ENCODE measurements at places on chromosomes 12 and 14.

DNA sequence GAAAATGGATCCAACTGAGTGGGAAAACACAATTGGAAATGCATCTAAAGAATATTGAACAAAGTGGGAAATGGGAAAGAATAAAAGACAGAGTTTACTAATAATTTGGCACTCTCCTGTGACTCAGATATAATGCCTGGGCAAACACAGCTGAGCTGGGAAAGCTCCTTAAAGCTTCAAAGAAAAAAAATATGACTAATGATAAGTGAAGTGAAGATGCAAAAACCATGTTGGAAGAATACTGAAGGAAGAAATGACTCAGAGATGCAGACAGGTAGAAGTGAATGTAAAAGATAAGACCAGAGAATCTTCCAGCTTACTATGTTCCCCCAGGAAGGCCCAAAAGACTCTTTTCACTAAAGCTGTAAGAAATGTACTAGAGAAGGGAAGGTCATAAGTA, 62.4 kb upstream of the FOXG1 start:
- no peak for DNase-seq

- DNase-seq: no peak
Measured at GRCh38 chr14:99529899-99530298, 48.7 kb downstream of the CCNK start.

DNA sequence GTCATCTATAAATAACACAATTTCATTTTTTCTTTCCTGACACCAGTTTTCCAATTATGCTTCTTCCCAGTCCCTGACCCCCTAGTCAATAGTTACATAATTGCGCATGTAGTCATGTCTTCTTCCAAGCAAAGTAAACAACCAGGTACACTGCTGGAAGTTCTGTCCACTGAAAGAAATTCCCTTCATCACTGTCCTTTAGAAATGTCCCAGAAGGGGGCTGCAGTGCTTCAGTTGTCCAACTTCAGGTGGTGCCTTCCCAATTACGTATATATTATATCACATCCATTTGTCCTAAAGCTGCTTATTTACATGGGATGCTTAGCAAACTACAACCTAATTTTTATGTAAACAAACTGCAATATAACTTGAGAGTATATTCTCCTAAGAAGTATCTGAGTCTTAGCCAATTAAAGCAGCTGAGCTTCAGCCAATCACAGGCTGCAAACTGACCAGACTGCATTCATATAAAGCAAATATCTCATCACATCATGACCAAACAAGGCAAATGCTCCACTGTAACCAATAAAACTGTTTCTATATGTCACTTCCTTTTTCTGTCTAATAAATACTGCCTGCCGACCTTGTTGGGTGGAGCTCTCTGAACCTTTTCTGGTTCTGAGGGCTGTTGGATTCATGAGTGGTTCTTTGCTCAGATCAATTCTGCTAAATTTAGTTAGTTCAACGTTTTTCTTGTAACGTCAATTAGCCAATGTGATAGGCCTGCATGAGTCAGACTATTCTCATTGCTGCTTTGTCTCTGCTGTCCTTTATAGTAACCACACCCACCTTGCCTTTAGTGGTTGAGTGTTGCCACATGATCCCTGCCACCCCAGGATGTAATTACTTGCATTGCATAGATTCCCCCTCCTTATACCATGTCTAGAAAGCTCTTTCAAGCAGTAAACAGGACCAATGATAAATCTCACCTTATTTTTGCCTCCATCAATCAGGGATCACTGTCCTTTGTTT, 239.3 kb downstream of the ALG10B start:
- no peak for DNase-seq

- no peak for DNase-seq
Measured at GRCh38 chr12:5034603-5035002, 9.1 kb upstream of the KCNA5 start.

GRCh38 chr12:67040861-67041137, 228.4 kb upstream of the CAND1 start:
- no peak for DNase-seq

GRCh38 chr14:49853572-49854375, 1.2 kb upstream of the NEMF start:
- DNase-seq: peak; percentile 81

DNA sequence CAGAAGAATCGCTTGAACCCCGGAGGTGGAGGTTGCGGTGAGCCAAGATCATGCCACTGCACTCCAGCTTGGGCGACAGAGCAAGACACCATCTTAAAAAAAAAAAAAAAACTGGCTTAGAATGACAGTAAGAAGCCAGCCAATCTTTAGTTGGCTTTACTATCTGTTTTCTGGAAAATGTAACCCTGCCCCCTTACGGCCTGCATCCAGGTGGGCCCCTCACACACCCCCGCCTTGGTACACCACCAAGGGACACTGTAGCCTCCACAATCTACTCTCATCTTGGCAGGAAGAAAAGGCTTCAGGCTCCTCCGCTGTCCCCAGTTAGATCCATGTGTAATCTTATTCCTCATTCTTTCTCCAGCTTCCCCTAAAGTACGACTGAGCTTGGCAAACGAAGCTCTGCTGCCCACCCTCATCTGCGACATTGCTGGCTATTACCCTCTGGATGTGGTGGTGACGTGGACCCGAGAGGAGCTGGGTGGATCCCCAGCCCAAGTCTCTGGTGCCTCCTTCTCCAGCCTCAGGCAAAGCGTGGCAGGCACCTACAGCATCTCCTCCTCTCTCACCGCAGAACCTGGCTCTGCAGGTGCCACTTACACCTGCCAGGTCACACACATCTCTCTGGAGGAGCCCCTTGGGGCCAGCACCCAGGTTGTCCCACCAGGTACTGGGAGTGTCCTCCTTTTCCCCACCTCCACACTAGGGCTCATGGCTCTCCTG, 6.6 kb downstream of the TAPBPL start:
- DNase-seq: no peak

DNA sequence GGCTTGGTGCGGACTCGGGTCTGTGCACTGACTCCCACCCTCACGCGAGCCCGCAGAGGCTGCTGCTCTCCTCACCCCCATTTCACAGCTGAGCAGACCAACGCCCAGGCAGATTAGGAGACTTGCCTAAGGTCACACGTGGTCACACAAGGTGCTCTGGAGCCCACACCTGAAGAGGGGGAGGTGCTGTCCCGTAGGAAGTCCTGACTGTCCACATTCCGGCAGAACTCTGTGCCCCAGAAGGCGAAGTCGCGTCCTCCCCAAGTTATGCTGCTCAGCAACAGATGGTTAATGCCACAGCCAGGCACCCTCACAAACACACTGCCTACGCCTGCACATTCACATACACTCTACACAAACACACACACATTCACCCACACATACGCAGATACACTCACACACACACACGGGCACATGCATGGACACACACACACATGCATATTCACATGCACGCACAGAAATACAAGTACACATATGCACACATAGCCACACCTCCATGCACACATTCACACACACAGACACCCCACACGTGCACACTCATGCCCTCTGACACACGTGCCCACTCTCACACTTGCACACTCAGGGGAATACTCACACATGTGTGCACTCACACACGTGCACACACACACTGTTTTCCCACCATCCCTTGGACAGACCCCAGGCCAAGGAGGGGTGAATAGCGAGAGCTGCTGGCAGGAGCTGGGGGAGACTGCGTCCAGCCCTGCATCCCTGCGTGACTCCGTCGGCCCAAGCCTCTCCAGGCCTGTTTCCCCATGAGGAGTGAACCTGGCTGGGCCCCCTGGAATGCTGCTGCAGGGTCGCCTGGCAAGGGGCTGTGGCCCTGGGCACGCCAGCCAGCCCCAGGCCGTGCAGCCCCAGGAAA, 4.1 kb downstream of the C14orf180 start:
- no peak for DNase-seq

- peak; percentile 84 for DNase-seq
Measured at GRCh38 chr12:8947737-8948136, 1.7 kb downstream of the M6PR start.

GRCh38 chr12:6066651-6067050, 57.8 kb downstream of the VWF start:
- no peak for DNase-seq

- no peak for DNase-seq
Measured at GRCh38 chr12:53659011-53659551, 16.8 kb downstream of the ATP5MC2 start.

DNA sequence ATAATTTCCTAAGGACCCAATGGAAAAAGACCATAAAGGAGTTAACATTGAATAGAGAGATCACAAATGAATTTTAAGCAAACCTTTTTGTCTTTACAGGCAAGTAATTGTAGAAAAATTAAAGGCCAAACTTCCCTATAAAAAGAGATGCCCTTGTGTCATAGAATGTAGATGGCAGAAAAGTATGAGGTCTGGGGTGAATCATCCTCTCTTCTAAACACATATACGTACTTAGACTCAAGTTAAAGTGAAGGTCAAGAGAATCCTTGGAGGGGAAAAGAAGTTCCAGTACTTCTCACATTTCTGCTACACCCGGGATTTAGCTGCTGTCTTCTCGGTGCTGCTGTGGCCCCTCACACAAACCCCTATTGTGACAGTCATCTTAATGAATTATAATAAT, 116.2 kb upstream of the ARID2 start:
- DNase-seq: no peak

DNA sequence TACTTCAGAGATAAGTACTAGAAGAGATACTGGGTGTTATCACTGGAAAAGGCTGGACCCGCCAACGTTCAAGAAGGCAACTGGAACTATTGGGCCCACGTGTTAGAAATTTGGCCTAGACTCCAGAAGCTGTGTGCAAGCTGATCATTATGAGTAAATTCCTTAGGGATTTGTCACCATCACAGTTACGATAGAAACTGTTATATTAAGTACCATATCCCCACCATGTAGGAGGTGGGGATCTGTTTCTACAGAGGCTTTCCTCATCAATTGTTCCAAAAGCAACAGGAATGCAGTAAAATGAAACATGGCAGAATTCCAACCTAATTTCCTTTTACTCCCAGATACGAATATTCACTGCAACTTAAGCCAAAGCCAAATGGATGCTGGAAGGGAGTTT, 170.7 kb downstream of the NOVA1 start:
- no peak for DNase-seq

DNA sequence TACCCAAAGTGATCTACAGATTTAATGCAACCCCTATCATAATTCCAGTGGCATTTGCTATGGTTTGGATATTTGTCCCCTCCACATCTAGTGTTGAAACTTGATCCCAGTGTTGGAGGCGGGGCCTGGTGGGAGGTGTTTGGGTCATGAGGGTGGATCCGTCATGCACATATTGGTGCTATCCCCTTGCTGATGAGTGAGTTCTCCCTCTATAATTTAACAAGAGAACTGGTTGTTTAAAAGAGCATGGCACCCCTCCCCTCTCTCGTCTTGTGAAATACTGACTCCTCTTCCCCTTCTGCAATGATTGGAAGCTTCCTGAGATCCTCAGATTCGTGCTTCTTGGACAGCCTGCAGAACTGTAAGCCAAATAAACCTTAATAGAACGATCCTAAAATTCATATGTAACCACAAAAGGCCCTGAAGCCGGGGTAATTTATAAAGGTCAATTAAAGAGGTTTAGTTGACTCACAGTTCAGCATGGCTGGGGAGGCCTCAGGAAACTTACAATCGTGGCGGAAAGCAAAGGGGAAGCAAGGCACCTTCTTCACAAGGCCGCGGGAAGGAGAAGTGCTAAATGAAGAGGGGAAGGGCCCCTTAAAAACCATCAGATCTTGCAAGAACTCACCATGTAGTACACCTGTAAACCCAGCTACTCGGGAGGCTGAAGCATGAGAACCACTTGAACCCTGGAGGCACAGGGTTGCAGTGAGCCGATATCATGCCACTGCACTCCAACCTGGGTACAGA, 41.2 kb downstream of the SLC39A9 start:
- DNase-seq: peak; percentile 26

GRCh38 chr12:42756841-42757623, 167.5 kb upstream of the PRICKLE1 start:
- no peak for DNase-seq

- no peak for DNase-seq
Measured at GRCh38 chr14:92565040-92565717, 51.6 kb downstream of the RIN3 start.

- DNase-seq: no peak
Measured at GRCh38 chr14:74275241-74275841, 27.4 kb downstream of the ABCD4 start.

DNA sequence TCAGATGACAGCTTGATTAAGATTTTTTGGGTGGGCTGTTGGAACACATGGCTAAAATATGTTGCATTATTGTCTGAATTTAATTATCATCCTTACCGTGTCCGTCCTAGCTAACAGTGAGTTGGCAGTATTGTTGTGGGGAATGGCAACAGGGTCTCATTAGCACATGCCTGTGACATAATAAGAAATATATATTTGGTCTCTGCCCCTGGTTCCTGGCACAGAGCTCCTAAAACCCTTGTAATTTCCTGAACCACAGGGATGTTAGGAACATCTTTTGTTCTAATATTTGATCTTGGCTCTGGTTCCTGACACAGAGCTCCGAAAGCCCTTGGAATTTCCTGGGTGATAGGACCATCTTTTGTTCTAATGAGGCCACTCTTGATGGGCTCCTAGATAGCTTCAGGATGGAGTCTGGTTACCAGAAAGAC, 76.0 kb downstream of the SYNE2 start:
- no peak for DNase-seq

DNA sequence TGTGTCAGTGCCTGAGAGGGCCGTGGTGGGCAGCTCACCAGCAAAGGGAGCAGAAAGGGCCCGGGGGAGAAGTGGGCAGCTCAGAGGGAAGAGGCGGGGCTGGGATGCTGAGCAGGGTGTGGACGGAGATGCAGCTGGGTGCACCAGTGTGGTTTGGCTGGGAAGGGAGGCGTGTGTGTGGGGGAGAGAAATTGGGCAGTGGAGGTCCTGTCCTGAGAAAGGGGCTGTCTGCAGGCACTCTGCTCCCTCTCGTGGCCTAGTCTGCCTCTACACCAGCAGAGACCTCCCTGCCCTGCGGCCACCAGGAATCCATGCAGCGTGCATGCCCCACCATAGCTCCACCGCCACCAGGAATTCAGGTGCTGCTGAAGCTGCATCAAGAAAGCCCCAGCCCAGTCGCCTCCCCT, 6.4 kb downstream of the TMEM121 start:
- no peak for DNase-seq

GRCh38 chr12:111035578-111036301, 115.4 kb upstream of the MYL2 start:
- DNase-seq: no peak

- DNase-seq: no peak
Measured at GRCh38 chr14:71139294-71139946, 232.2 kb downstream of the PCNX1 start.

DNA sequence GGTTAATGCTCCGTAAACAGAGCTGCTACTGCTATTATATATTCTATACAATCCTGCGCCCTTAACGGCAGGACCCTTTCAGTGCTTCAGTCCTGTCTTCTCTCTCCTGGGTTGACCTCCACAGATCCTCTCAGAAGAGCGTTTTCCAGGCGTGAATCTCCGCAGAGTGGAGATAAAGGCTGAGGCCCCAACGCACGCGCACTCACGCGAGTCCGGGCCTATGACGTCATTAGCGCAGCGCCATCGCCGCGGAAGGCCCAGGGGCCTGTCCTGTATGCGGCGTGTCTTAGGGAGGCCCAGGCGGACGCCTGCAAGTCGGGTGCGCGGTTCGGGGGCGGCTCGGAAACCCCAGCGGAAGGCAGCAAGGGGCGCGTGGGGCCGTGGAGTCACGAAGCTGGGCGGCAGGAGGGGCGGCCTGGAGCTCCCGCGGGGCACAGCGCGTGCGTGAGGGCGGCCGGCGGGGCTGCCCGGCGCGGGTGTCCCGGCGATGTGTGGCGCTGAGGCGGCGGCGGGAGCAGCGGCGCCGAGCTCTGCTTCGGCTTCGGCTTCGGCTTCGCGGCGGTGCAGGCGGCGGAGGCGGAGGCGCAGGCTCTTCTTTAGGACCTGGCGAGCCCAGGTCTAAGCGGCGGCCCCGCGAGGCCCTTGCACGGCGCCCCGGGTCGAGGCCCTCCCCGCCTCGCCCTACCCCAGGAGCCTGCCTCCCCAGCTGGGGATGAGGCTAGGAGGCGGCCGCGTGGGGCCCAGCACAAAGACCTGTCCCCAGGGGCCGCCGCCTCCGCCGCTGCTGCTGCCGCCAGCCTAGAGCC, at the start of gene MAPKAPK5:
Gene MAPKAPK5 (plus strand): TSS at position 479 of the 806 bp plus-strand sequence. CDS start 506 bp downstream, outside the sequence.
- peak; percentile 97 for DNase-seq
